Fibroblast of skin of left biceps (primary cell): ENCODE measurements at places on chromosomes 11 and 22.

DNA sequence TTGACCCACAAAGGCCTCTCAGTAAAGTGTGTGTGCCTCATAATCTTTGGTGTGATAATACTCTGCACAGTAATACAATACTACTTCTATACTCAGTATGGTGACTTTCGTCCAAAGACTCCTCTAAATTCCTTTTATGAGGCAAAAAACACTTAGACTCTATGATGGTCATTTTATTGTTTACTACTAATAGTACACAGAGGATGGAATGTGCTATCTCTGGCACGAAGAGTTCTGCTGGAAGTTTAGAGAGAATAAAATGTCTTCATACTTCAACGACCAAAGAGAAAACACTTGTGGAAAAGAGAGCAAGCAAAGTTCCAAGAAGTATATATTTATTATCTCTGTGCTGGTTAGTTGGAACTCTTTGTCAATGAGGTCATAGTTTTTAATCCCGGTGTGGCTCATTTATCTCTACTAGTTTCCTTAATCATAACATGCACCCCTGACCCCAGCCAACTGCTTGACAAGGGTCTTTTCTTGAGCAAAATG is 7.5 kb upstream of the CSTF3 start:
- DNase-seq: no peak

- no peak for DNase-seq
Observed at GRCh38 chr11:20474882-20475517, 87.5 kb downstream of the PRMT3 start.

DNA sequence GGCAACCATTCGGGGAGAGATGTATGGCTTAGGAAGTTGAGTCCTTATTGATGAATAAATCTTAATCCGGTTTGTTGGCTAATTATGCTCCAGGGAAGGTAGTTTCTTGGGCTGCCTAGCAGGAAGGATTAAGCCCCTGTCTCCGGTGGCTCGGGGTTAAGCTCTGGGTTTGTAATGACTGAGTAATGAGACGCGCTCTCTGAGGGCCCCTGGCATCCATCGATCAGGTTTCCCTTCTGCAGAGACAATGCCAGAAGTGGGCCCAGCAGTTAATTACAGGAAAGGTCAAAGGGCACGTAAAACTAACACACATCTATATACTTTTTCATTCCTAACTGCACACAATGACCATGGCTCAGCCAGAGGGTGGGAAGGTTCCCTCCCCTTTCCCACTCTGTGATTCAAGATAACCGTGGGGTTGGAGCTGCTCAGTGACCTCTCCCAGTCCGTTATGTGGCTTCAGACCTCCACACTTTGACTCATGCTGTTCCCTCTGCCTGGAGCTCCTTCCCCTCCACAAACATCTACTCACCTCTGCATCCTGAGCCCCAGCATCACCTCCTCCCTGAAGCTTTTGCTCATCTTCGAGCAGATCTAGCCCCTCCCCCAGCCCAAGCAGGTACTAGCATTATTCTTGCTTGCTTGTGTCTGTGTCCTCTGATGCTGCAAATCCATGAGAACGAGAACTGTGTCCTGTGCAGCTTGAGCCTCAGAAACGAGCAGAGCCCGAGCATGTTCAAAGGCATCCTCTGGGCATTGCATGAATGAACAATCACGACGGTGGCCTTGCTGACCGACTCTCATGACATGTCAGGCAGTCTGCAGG is 16.6 kb downstream of the SCUBE1 start:
- DNase-seq: no peak

DNA sequence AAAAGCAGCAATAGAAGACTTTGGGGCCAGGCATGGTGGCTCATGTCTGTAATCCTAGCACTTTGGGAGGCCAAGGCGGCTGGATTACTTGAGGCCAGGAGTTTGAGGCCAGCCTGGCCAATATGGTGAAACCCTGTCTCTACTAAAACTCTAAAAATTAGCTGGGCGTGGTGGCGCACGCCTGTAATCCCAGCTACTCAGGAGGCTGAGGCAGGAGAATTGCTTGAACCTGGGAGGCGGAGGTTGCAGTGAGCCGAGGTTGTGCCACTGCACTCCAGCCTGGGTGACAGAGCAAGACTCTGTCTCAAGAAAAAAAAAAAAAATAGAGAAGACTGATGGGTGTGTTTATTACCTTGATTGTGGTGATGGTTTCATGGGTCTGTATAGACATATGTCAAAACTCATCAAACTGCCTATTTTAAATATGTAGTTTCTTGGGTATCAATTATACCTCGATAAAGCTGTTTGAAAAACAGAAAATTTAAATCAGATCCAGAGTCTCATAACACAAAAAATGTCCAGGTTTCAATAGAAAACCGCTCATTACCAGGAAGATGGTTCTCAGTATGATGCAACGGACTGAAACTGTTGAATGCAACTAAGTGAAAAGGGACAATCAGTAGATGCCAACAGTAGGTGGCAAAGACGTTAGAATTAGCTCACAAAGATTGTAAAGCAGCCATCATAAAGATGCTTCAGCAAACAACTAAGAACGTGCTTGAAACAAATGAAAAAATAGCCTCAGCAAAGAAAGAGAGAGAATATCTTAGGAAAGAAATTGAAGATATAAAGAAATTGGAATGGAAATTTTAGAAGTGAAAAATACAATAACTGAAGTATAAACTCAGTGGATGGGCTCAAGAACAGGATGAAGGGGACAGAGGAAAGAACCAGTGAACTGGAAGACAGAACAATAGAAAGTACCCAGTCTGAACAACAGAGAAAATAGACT is 33.1 kb upstream of the SEPTIN5 start:
- no peak for DNase-seq
